ENCODE measurements at places on chromosomes 12 and 14.

DNA sequence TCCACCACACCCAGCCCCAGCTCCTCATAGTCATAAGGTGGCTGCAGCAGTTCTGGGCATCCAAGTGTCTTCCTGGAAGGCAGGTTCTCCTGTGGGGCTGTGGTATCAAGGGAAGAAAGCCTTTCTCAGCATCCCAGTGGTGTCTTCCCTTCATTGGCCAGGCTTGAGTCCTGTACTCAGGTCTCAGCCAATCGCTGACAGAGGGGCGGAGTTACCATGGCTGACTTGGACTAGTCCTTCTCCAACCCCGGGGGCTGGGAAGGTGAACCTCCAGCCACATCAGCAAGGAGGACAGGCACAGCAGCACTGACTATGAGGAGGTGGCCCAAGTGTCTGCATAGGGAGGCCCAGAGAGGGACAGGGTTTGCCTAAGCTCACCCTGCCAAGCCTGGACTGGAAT lies 64.0 kb upstream of the SLC24A4 start:
- DNase-seq = no peak

DNA sequence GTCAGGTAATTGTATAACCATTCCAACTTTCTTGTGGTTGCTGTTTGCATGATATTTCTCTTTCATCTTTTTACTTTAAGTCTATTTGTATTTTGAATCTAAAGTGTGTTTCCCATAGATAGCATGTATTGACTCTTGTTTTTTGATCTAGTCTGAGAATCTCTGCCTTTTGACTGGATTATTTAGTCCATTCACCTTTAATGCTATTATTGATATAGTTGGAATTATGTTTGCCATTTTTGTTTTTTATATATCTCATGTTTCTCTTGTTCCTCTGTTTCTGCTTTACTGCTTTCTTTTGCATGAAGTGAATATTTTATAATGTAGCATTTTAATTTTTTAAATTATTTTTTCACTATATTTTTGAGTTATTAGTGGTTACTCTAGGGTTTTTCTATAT lies 103.9 kb upstream of the PMCH start:
- DNase-seq = no peak

- no peak for DNase-seq
Observed at GRCh38 chr12:111457071-111457470, 51.3 kb downstream of the SH2B3 start.

DNA sequence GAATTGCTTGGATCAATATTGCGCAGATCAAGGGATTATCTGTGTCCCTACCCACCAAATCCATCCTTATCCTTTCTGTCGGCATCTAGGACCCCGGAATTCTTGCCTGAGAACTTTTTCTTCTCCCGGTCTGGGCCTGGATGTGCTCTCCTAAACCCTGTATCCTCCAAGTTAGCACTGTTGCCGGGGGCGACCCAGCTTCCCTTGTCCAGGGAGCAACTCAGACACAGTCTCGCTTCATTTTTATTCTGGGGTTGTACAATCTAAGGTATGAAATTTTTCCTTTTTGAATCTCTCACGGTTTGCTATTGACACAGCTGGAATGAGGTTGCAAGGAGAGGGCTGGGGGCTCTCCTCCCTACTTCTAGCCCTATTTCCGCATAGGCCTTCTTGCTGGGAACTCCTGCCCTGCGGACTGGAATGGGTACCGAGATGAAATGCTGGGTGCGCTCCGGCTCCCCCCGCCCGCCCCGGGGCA lies 403 bp upstream of the PNP start:
- DNase-seq = no peak

DNA sequence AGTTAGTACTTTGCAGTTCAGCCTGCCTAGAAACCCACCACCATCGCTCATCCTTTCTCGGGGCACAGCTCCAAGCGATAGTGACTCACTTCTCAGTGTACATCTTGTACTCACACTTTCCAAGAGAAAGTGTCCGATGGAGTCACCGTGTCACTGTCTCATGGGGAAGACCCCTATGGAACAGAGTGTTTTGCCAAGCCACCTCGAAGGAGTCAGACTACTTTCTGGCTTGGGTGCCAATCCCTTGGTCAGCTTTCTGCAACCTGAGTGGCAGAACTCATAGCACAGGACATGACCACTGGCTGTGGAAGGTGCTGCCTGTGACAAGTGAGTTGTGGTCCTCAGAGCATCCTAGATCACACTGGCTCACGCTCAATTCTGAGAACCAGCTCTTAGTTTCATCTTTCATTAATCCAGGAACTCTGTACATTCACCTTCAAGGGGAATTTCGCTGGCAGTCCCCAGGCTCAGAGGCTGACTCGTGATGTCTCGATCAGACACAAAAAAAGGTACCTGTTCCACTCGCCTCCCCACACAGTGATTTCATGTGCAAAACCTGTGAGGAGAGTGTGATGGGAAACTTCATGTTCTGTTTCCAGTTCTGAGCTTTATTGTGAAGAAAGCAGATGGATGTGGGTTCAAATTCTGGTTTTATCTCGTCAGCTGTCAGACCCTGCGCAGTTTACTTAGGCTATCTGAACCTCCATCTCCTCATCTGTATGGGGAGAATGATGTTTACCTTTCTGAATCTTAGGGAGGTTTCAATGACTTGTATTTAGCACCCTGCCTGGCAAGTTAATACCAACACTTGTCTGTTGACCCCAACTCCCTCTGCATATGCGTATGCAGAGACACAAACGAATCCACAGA lies 127.3 kb upstream of the CCND2 start:
- no peak for DNase-seq

DNA sequence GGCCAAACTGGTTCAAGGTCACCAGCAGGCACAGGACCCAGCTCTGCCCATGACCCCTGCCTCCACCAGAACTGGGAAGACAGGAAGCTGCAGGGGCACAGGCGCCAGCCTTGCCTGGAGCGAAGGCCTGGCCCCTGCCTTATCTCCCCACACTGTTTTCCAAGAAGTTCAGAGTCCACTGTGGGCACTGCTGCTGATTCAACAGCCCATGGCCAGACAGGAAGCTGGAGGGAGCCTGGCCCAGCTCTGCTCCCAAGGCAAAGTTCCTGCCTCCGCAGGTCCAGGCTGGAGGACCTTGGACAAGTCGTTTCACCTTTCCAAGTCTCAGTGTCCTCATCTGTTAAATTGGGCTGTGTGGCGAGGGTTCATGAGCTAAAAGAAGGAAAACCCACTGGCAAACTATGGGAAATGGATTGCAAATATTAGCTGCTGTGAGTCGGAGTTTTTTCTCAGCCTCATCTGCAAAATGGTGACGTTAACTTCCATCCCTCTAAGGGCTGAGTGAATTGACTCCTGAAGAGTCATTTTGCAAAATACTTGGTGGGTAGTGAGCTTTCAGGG lies 1.2 kb downstream of the PHETA1 start:
- DNase-seq = peak; percentile 78

DNA sequence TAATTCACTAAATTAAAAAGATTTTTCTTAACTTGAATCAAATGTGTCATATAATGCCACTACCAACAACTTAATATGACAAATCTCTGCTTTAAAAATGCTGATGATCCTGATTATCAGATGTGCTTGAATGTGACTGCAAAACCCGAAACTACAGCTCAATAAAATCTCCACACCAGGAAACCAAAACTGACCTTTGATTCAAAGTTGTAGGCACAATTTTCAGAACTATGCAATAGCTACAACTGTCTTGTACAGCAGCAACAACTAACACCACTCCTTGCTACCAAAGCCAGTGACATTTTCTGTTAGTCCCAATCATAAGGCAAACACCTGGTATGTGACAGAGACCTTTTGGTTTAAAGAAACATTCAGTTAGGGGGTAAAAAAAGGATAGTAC lies 147.3 kb downstream of the CEP83 start:
- DNase-seq = no peak

DNA sequence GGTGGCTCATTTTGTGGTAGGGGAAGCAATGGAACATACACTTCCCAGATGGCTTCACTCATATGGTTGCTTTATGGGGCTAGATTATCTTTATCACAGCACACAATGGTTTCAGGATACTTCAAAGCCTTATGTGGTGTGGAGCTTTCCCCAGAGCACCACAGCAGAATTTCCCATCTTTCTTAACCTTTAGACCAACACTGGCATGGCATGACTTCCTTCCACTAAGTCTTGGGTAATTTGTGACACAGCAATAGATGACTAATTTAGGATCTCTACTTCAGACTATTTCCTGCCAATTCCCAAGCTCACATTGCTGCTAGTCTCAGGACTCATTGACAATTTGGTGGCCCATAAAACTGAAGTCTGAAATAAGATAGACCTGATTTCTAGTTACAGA lies 36.9 kb upstream of the DCN start:
- no peak for DNase-seq

GRCh38 chr14:29803045-29803444 lies 124.6 kb downstream of the PRKD1 start:
- no peak for DNase-seq

DNA sequence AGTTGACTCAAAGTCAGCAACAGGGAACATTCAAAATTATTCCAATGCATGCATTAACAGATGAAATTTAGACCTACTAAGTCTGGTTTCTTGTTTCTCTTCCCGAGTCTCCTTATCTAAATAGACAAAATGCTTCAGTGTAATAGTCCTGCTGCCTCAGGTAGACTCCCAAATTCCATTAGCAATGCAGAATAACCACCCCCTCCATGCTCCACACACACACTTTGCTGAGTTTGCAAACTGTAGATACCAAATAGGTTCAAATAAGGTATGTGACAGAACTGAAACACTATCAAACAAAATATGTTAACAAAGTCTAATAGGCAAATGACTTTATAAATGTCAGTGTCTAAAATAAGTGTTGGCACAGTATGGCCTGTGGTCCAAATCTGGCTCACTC lies 451.1 kb upstream of the SOX5 start:
- DNase-seq = no peak

Data from transverse colon (tissue), 4 donors.